ENCODE measurements at places on chromosomes 5 and 9.

GRCh38 chr9:35820076-35820475 is 5.2 kb upstream of the HINT2 start:
- no peak for DNase-seq

GRCh38 chr9:33703430-33704102 is 91.8 kb upstream of the PRSS3 start:
- DNase-seq = no peak

GRCh38 chr9:129702589-129703520 is 37.4 kb downstream of the PRRX2 start:
- no peak for DNase-seq

GRCh38 chr9:107175816-107176435 is 107.2 kb upstream of the RAD23B start:
- no peak for DNase-seq

GRCh38 chr9:97923529-97924108 is 1.3 kb upstream of the TRMO start:
- DNase-seq = peak; percentile 53

GRCh38 chr9:110255463-110256379 is 586 bp downstream of the TXN start:
- DNase-seq = peak; percentile 30

DNA sequence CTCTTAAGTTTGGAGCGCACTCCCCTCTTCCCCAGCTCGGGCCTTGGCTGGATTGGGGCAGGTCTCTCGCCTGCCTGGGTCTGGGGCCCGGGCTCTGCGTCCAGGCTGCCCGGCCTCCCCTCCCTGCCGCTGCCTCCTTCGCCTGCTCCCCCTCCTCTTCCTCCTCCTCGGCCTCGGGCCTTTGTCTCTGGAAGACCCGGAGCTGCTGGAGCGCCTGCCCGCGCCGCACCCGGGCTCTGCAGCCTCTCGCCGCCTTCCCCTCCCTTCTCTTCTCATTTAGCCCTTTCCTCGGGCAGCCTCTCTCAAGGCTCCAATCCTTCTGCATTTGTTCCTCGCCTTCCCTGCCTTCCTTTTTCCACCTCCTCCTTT is 218.5 kb downstream of the C9orf50 start:
- no peak for DNase-seq

- DNase-seq = peak; percentile 65
Measured at GRCh38 chr9:93682155-93682968, 106.0 kb downstream of the PHF2 start.

- DNase-seq = no peak
Measured at GRCh38 chr5:17355586-17356346, 138.3 kb downstream of the BASP1 start.

GRCh38 chr5:158195416-158196210 is 336.7 kb upstream of the CLINT1 start:
- no peak for DNase-seq

- DNase-seq = no peak
Measured at GRCh38 chr5:74595143-74595925, 45.2 kb downstream of the ENC1 start.

- DNase-seq = no peak
Measured at GRCh38 chr9:27337833-27338526, 41.0 kb upstream of the EQTN start.

GRCh38 chr5:67331296-67331925 is 134.8 kb upstream of the CD180 start:
- DNase-seq = no peak

DNA sequence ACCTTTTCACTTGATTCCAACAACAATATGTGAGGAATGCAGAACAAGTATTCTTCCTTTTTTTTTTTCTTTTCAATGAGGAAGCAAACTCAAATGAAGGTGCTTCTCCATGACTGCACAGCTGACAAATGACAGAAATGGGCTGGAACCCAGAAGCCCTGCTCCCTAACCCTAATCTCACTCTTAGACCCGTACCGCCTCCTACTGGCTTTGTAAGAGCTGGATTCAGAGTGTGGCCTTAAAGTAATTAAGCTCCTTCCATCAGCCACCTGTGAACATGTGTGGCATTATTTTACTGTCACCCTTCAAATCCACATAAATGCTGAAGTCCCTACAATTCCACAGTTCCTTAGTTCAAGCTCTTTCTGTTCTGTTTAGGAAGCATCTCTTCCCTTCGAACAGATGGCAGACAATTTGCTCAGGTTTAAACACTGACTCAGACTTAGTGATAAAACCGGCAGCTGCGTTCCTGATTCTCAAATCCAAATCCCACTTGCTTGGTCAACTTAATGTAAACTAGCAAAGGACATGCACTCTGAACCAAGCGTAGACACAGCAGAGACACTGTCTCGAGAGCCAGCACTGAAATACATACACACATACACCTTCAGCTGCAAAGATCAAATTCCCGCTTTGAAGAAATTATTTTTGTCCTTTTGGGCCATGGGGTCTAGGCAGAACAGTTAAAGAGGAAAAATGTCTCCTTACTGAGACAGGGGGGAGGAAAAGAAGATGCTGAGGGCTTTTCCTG is 316.7 kb upstream of the TLE4 start:
- DNase-seq = peak; percentile 34

GRCh38 chr5:38536968-38537367 is 19.5 kb downstream of the LIFR start:
- no peak for DNase-seq

DNA sequence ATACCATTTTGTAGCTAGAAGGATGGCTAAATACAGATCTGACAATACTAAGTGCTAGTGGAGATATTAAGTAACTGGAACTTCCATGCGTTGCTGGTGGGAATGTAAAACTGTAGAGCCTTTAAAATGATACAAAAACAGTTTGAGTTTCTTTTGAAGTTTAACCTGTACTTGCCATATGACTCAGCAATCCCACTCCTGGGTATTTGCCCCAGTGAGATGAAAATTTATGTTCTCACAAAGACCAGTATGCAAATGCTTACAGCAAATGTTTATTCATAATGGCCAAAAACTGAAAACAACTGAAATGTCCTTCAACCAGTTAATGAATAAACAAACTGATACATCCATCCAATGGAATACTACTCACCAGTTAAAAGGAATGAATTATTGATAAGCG is 137.3 kb downstream of the SLC12A2 start:
- DNase-seq = no peak

DNA sequence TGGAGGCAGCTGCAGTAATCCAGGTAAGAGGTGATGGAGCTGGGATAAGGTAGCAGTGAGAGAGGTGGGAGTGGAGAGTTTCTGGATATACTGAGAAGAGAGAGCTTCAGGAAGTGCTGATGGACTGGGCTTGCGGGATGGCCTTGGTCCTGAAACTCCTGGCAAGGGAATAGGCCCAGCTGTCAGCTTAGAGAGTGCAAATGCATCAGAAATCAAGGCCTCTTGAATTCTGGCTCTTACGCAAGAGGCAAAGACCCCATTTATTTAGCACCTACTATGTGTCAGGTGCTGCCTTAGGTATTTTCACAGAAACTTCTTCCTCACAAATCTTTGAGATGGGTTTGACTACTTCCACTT is 227.2 kb upstream of the MAP3K1 start:
- no peak for DNase-seq

- DNase-seq = no peak
Measured at GRCh38 chr5:68012831-68013230, 202.7 kb upstream of the PIK3R1 start.

- DNase-seq = no peak
Measured at GRCh38 chr5:112787896-112788295, 50.2 kb downstream of the APC start.

DNA sequence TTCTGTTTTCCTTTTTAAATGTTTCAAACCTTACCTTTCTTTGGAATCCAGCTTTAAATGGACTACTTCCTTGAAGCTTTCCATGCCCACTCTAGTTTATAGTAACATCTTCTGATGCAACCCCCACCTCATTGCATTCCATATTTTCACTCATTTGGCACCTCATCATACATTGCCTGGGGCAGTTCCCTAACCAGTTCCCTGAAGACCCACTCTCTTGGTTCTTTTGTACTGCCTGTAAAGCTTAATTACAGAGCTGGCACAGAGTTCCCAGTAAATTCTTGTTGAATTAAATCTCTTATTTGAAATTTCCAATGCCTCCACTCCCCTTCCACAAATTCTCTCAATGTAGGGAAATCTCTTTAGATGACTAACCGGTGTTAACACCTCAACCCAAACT is 257.2 kb downstream of the ARRDC3 start:
- no peak for DNase-seq

DNA sequence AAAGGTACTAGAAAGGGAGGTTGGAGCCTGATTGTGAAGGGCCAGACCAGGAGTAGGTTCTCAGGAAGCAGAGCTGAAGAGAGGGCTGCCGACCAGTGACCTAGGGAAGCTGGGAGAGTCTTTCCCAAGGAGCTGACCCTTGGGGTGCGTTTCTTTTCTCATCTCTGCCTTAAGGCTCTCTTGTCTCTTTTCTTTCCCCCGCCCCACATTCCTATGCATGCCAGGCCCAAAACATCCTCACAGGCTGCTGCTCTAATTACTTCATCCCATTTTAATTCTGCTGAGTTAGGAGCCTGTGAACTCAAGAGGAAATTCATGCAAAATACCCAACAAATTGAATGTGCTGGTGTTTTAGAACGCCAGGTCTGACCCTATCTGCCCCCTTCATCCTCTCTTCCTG is 46.9 kb upstream of the HSPA9 start:
- no peak for DNase-seq

GRCh38 chr9:117411547-117411946 is 3.3 kb downstream of the ASTN2 start:
- DNase-seq = no peak

DNA sequence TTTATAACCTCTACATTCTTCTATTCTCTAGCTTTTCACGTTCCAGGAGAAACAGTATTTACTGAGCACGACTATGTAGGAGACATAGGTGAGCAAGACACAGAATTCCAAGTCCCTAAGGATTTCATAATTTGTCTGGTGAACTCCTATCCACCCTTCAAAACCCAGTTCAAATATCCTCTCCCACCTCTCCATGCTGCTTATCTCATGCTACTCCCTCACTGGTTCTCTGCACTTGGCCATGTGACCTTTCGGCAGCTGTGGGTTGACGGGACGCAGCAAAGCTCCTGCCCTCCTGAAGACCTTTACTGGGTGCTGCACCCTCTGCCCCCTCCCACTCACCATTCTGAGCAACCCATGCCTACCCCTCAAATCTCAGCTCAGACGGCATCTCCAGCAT is 173.2 kb downstream of the RGS3 start:
- DNase-seq = no peak

DNA sequence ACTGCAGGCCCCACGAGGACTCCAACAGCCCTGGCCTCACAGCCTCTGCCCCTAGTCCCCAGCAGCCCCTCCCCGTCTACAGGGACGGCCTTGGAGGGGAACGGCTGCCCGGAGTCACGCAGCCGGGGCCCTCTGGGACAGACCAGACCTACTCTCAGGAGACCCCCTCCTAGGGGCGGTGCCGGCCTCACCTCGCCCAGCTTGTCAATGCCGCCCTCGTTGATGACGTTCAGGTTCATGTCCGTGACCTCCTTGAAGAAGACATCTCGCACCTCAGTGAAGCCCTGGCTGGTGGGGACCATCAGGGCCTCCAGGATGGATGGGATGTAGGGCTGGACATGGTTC is 58.6 kb downstream of the LRSAM1 start:
- no peak for DNase-seq

- DNase-seq = peak; percentile 56
Measured at GRCh38 chr5:157290981-157291711, 25.2 kb downstream of the CYFIP2 start.

DNA sequence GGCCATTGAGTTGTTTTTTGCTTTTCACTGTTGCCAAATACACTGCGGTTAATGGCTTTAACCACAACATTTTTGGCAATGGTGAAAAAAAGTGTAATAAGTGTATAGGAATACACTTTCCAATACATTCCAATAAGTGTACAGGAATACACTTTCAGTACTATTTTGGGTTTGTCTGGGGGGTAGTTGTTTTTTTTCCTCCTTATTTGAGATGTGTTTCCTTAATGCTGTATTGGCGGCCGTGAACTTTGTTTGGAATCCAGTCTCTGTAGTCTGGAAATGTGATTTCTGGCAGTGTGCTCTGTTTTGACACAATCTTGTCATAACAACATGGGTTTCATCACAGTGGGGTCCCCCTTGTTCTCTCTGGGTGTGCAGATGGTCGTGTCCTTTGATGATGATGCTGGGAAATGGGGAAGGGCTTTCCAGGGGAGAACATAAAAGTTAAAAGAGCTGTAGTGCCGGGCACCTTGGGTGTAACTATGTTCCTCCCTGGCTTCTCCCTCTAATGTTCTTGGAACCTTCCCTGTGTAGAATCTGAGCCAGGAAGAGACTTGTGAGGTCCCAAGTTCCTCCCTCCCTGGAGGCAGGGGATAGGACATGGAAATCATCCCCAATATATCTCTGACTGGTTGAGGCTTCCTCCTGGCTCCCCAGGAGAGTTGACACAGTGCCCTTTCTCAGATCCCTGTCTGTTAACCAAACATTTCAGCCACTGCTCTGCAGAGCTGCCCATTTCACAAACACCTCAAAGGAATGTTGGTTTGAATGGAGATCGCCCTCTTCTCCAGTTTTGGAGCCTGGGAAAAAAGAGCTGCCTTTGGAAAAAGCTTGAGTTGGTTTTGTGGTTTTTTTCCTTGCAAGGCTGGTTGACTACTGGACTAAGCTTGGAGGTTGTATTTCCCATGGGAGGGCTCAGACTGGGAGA is 44.8 kb downstream of the RCL1 start:
- DNase-seq = no peak

DNA sequence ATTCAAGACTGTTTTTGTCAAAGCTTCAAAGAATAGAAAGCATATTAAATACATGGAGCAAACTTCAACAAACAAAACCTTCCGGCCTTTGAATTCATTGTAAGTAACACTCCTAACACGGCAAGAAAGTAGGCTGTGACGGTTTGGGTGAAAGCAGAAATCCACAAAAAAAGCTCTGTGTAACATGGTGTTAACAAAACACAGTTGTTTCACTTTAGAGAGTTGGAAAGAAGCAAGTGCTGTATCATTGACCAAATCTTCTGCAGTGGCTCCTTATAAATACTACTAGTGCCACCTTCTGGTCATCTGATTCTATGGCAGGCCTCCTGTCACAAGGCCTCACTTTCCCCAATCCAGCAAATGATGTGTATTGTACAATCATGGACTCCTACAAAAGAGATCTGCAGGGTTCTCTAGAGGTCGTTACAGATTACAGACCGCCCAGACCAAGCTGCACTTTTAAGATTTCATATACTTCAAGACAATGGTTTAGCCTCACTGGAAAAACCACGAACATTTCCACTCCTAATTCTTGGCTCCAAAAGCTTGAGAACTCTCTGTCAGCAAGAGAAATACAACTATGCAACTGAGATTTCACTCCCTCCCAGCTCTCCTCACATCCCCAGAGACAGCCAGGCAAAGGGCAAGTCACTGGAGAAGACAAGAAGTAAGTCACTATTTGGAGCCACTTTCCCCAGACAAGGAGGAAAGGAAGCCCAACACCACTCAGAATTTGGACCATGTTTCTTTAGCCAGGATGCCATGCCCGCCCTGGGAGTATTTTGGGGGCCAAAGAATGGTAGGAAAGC is 196.2 kb downstream of the DTWD2 start:
- peak; percentile 38 for DNase-seq

DNA sequence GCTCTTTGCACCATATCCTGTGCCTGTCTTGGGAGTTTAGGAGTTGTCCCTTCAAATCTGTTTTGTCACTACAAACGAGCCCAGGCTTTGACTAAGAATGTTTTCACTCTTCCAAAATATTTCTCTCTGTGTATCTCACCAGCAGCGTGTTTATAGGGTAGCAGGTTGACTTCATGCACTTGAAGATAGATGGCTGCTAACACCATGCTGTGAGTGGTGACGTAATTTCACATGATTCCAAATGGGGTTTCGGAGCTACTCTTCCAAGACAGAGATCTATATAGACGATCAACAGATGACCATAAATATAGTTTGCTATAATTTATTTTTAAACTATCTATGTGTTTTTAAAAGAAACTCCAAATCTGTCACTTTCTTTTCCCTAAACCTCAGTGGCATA is 30.6 kb downstream of the RORB start:
- DNase-seq = no peak

All from hematopoietic multipotent progenitor cell (in vitro differentiated cells).